ENCODE measurements at places on chromosomes 12 and 14.
A peak's percentile ranks its signal among the peaks of the same experiment; 100 is the strongest.

GRCh38 chr12:1873531-1874510 is 44.6 kb downstream of the CACNA2D4 start:
- no peak for DNase-seq

DNA sequence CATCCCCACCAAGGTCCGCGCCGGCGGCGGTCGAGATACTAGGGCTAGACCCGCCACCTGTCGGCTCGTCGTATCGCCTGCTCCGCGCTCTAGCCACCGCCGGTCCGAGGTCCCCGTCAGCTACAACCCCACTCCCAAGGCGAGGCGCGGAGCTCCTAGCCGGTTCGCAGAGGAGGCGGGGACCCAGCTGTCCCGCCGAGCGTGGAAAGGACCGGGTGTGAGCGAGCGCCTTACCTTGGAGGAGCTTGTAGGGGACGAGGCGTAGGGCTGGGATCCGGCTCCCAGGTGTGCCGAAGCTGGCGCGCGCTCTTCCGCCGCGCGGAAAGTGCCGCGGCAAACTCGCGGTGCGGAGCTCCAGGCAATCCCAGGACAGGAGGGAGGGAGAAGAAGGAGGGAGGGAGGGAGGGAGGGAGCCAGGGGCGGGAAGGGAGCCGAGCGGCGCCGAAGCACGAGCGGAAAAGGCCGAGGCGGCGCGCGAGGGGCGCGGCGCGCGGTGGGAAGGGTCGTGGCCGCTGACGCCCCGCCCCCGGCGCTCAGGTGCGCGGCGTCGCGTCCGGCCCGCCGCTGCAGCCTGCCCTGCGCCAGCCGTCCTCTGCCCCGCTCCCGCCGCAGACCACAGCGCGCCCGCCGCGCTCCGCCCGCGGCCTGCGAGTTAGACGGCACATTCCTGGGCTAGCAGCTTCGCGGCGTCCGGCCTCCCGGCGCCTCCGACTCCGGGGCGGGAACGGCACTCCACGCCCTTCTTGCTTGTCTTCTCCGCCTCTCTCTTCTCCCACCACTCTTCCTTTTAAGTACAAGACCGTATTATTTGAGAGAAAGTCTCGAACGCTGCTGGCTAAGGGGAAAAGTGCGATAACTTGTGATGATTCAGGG is at the start of gene PAWR:
Gene PAWR (minus strand): TSS at position 327 of the 873 bp plus-strand sequence. CDS start 720 bp downstream, outside the sequence.
- peak; percentile 15 for DNase-seq

- DNase-seq, result no peak
These were observed 1020.3 kb downstream of the LRFN5 start for GRCh38 chr14:42626986-42627385.

- DNase-seq, result no peak
These were observed 51.2 kb upstream of the NOS1 start for GRCh38 chr12:117412465-117413188.

DNA sequence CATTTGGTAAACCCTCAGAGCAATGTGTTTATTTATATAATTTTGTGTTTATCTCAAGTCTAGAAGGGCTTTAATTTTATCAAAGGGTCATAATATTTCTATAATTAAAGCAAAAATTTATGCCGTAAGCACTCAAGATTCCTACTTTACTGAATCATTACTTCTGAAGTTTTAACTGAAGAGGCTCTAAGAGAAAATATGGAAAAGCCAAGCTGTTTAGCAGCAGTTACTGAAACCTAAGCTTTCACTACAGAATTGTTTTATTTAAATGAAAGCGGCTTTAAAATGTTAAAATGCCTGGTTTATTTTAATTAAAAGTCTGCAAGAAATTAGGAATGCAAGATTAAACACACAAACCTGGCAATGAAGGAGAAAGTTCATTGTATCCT is 73.9 kb upstream of the BBS10 start:
- DNase-seq, result no peak

GRCh38 chr12:54611715-54612149 is 23.0 kb downstream of the LACRT start:
- no peak for DNase-seq

GRCh38 chr12:100138048-100138802 is 4.4 kb downstream of the BLTP3B start:
- DNase-seq, result peak; percentile 30

DNA sequence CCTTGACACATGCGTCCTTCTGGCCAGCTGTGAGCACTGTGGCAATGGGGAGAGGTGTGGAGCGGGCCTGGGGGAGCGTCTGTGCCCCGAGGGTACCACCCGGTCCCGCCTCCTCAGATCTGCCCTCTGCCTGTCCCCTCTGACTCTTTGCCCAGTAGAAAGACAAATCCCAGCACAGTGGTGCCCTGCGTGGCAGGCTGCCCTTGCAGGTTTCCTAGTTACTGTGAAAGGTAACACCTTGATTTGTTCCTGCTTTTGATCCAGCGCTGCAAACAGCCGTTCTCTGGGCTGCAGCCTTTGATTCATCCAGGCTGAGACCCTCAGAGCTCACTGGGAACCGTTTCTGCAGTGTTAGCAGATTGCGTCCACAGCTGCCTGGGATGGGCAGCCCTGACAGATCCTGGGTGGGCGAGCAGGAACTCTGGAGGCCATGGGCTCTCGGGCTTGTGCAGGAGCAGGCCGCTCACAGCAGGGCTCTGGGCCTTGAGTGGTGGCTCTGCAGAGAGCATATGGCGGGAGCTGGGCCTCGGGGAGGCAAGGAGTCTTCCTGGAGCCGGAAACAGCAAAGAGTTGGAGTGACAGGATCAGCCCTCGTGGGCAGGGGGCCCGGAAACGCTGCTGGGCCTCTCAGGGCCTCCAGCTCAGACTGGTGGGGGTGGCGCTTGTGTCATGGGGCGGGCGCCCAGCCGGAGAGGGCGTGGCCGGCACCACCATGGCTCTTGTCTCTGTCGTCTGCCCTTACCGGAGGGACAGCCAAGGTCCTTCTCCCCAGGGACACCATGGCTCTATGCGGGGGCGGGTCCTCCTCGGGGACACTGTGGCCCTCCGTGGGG is 16.6 kb downstream of the FBRSL1 start:
- DNase-seq, result peak; percentile 50

- peak; percentile 76 for DNase-seq
These were observed 1082.5 kb downstream of the BCL11B start for GRCh38 chr14:98189511-98189910.

GRCh38 chr12:107702106-107702505 is 16.5 kb downstream of the PWP1 start:
- no peak for DNase-seq

- DNase-seq, result no peak
These were observed 73.3 kb downstream of the EID3 start for GRCh38 chr12:104376650-104377513.

DNA sequence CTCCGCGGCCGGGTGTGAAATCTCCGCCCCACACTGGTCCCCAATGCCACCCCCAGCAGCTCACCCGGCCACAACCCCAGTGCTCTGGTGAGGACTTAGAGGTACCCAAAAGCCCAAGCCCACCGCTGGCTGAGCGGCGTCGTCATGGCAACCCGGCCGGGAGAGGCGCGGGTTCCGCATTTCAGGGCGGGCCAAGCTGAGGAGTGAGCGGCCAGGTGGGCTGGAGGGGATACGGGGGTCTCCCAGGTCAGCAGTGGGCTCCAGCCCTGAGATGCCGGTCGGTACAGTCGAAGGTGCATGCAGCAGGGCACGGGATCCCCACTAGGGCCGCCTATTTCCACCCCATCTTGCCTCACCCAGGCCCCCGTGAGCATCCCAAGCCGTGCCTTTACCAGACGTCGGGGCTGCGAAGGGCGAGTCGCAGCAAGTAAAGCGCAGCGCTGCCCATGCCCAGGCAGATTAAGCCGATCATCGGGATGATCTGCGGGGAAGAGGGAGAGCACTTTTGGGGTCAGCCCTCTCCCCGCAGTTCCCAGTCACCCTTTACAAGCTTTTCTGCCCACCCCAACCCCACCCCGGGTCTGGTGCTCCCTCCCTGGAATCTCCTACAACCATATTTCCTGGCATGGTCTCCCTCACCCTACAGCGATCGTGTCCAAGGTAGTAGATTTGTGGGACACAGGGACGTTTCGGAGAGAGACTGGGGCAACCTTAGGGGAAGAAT is 6.9 kb downstream of the SHMT2 start:
- DNase-seq, result no peak

- no peak for DNase-seq
These were observed 102.0 kb downstream of the MGST1 start for GRCh38 chr12:16449459-16449858.

GRCh38 chr12:4356041-4356327 is 23.5 kb downstream of the FGF23 start:
- peak; percentile 64 for DNase-seq

- no peak for DNase-seq
These were observed 5.9 kb upstream of the GDF11 start for GRCh38 chr12:55736780-55737580.

DNA sequence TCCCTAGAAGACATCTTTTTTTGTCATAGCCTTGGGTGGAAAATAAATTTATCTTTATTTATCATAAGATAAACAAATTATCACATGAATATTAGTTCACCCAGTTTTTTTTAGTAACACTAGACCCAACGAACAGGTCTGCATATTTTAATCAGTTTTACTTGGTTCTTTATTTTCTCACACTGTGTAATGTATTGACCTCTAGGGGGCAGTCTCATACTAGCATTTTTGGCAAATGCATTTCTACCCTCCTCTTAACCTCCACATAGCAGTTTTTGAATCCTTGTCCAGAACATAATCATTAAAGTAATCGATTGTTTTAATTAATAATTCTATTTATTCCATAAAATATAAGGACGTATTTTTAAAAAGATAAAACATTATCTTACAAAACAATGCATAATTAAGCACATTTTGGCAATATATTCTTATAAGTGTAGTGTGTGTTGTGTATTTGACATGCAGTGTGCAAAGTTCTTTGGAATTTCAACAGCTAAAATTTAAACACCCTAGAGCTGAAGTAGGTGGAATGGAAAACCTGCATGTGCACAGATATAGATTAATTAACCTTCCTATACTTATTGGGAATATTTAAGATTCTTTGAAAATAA is 31.6 kb upstream of the PTPRQ start:
- peak; percentile 42 for DNase-seq

- DNase-seq, result no peak
These were observed 374.2 kb downstream of the BCL11B start for GRCh38 chr14:98897605-98898309.

GRCh38 chr14:56858422-56858821 is 48.1 kb upstream of the OTX2 start:
- no peak for DNase-seq

DNA sequence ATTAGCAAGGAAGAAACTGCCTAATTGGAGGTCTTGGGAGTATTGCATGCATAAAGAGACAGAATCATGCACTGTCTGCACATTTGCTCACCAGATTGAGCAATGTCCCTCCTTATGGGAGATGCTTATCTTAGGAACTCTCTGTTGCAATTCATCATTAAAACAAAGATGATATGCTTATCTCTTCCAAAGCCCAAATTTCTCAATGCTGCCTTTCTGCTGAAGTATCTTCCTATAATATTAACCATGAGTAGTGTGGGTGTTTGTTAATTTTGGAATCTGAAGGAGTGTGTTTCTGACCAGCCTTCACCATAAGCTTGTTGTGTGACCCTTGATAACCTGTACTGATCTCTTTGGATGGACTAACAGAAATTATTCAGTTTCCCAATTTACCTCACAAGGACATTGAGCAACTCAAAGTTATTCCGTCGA is 1257.6 kb upstream of the FLRT2 start:
- DNase-seq, result no peak

GRCh38 chr12:13094367-13094766 is 9.1 kb downstream of the GSG1 start:
- peak; percentile 30 for DNase-seq

DNA sequence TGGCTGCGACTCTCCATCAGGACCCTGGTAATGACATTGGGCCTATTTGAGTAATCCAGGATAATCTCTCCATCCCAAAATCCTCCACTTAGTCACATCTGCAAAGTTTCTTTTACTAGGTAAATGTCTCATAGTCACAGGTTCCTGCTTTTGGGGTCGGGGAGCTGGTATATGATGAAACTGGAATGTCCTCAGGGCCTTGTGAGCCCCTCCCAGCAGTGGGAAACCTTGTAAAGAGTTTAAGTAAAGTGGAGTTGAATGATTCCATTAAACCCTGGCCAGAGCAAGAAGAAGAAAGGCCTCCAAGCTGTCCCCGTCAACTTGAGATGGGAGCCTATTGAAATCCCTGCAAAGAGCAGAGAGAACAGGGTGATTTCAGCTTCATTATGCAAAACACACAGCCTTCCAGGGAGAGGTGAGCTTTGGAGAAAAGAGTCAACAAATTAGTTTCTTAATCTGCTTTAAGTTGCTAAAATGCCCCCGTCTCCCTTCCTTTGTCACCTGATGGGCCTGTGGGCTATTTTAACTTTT is 12.6 kb downstream of the WSCD2 start:
- no peak for DNase-seq

DNA sequence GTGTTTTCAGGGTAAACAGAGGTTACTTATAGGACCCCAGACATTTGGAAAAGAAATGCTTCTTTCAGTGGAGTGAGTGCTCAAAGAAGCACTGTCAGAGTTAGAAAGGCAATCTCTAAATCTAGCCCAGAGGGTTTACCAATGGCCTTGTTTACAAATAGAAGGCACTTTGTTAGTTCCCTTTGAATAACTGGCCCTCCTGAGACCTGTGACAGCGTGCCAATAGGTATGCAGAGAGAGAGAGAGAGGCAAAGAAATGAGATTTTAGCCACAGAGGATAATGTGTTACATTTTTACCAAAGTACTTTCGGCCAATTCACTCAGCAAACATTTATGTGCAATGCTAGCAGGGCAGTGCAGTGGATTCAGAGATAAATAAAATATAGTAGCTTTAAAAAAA is 41.9 kb downstream of the TPH2 start:
- DNase-seq, result no peak

DNA sequence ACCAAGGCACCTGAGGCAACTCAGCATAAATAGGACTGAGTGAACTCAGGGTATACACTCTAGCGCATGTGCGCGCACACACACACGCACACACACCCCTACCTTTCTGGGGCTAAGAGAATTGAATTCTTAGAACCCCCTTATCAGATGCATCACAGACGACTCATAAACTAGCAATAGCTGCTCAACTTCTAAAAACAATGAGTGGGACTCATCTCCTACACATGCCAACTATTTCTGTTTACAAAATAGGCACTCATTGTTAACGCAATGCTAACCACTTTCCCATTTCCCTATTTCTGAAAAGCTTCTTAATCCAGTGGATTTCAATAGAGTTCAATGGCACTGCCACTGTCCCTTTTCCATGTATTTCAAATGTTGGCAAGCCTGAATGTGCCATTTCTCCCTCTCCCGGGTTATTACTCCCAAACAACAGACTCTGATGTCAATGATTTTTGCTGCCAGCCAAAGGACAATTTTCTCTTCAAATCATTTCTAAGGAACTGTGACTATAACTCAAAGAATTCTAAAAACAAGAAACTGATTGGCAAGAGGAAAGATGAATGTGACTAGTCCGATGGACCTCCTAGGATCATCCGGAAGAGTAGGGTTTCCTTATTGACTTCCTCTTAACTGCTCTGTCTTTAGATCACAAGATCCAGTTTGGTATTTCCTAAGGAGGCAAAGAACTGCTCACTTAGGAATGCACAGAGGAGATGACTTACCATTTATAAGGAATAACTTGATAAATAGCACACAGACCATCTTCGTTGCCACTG is 48.8 kb downstream of the SLC38A1 start:
- DNase-seq, result peak; percentile 71
